ENCODE measurements at places on chromosomes 4 and X. TPM values are rescaled to one million over a fixed set of nuclear protein-coding genes. Genes with fewer than 3 reads are reported as not detected.

The CPXCR1 gene
- not detected for total RNA-seq

The MSX1 gene
- total RNA-seq = not detected

The SSX1 gene
- not detected for total RNA-seq

The ACE2 gene
- not detected for total RNA-seq

The KDR gene
- not detected for total RNA-seq

DNA sequence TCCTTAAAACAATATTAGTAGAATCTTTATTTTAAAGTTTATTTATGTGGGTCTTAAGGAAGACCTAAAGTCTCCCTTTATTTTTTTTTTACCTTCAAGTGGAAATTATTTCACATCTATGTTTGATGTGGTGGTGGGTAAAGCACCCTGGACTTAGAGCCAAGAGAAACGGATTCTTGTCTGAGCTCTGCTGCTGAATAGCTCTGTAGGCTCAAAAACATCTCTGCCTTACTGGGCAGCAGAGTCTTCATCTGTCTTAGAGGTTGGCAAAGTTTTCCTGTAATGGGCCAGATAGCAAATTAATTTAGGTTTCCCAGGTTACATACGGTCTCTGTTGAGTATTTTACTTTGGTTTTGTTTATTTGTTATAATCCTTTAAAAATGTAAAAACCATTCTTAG is 136.5 kb downstream of the CEP135 start:
- no peak for DNase-seq

DNA sequence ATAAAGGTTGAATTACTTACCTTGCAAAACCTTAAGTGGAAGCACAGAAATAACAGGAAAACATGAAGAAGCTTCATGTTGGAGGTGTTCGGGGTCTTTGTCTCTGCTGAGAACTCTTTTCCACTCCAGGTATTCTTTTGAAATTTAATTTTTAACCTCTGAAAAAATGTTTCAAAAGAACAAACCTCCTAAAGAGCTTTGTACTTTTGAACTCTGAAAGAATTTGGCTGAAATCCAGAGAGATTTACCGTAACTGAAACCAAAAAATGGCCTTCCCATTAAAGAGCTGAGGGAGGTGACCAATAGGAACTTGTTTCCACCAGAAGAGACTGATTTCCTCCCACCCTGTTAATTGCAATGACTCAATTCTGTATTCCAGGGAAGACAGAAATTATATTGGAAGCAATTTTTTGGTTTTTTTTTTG is at the start of gene CFI:
Gene CFI (minus strand): TSS at position 105 of the 425 bp plus-strand sequence. CDS start 28 bp downstream, at position 77.
- DNase-seq = no peak

DNA sequence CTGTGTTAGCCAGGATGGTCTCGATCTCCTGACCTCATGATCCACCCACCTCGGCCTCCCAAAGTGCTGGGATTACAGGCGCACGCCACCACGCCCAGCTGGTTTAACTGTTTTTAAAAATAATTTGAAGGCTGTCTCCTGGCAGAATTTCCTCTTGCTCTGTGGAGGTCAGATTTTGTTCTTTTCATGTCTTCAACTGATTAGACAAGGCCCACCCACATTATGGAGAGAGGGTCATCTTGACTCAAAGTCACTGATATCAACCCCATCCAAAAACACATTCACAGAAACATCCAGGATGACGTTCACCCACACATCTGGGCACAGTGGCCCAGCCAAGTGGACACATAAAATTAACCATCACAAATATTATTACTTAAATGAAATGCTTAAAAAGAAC is 365.4 kb downstream of the DHRSX start:
- DNase-seq = no peak

- DNase-seq = no peak
Observed at GRCh38 chrX:70293621-70294020, 3.7 kb downstream of the KIF4A start.

GRCh38 chrX:40080894-40081678 is 16.7 kb downstream of the BCOR start:
- DNase-seq = no peak

- DNase-seq = no peak
Observed at GRCh38 chr4:169314906-169315305, 44.1 kb upstream of the SH3RF1 start.
